Hematopoietic multipotent progenitor cell treated with erythropoietin and hydrocortisone succinate and interleukin-3 and kit ligand, for 17 days (in vitro differentiated cells): ENCODE measurements at places on chromosomes 5 and 9.
A peak's percentile ranks its signal among the peaks of the same experiment; 100 is the strongest.

- no peak for DNase-seq
These were observed 50.2 kb downstream of the MED10 start for GRCh38 chr5:6328173-6328572.

DNA sequence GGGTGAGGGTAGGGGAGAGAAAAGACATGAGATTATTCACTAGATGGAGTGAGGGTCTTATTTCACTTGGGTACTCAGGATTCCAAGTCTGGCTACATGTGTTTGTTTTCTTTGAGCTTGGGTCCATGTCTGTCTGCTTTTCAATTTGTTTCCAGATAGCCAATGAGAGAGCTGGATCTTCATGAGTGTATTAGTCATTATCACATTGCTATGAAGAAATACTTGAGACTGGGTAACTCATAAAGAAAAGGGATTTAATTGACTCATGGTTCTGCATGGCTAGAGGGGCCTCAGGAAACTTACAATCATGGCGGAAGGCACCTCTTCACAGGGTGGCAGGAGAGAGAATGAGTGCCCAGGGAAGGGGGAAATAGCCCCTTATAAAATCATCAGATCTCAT is 196.8 kb upstream of the TRIM32 start:
- DNase-seq: no peak

GRCh38 chr5:77775790-77776553 is at the start of gene TBCA:
TBCA (minus strand) TSS chr5:77776339; CDS start chr5:77776257, 82 bp downstream.
- DNase-seq: peak; percentile 96

- no peak for DNase-seq
These were observed 880 bp downstream of the CARD19 start for GRCh38 chr9:93096811-93097382.

DNA sequence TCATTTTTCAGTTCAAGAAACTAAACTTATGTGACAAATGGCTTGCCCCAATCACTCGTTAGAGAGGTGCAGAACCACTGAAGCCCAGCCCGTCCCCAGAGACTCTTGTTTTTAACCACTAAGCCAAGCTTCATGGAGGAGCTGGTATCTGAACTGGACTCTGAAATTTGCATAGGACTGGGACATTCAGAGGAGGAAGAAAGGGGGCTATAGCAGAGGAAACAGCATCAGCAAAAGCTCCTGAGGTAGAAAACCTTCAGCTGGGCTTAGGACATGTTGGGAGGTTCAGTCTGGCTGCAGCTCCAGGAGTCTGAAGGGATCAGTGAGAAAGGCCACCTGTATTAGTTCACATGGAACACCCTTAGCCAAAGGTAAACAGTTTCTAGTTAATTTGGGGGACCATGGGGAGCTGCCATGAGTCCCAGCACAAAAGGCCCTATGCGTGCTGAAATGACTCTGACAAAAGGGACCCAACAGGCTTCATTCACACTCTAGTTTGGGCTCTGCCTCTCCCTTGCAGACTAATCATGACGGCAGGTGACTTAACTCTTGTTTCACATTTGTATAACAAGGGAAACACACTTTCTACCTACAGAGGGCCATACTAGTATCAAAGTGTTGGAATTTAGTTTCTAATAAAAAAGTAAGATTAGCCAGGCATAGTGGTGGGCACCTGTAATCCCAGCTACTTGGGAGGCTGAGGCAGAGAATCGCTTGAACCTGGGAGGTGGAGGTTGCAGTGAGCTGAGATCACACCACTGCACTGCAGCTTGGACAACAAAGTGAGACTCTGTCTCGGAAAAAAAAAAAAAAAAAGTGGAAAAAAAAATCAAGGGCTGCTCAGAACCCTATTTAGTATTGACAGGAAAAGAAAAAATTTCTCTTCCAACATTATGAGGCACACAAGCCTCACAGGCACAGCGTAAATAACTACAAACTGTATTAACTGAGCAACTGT is 10.2 kb downstream of the FBXO10 start:
- DNase-seq: no peak

GRCh38 chr9:81108821-81109220 is 580.5 kb downstream of the TLE1 start:
- DNase-seq: no peak

DNA sequence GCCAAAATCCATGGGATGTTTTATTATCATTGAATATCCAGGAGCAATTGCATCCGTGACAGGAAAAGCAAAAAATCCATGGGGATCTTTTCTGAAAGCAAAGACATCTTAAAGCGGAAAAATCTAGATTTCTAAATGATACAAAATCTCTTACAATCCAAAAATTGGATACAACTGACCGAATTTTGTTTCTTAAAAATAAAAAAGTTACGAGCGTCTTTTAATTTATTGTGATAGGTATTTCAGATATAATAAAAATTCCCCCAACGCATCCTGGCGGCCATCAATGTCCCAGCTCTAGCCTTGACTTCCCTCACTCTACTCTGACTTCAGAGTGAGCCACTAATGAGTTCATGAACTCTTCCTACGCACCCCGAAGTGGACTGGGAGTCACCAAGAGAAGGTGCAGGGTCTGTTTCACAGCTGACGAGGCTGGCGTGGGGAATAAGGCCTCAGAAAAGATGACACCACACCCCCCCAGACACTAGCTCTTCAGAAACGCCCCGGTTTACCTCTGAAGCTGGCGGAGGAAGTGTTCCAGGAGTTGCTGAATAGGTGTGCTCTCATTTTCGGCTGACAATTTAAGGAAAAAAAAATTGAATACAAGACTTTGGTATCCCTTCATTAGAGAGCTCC is 3.4 kb downstream of the BRD9 start:
- no peak for DNase-seq
